ENCODE measurements at places on chromosomes 12 and 14.

DNA sequence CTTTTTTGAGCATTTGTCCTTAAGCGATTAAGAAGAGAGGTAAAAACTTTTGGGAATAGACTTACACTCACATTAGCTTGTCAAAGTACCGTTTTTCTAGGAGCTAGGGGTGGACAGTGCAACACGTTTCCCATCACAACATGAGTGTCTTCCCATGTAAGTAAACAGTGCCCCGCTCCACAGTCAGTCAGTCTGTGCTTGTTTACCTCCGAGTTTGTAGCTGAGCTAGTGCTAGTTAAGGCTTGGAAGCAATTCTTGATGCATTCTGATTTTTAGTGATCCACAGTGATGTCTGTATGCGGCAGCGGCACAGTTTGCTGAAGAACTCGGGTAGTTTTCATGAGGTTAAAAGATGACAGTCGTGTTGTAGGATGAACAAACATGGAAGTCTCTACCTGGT is 941 bp downstream of the ZDHHC17 start:
- H3K27ac ChIP-seq, result peak overlapping the region; percentile 98
- H3K27me3 ChIP-seq, result no peaks in the 10 kb centered on the region
- DNase-seq, result peak; percentile 65
- H3K4me3 ChIP-seq, result peak overlapping the region; percentile 63
- H3K4me1 ChIP-seq, result peaks cover 22% of the 10 kb centered on the region
- H3K36me3 ChIP-seq, result no peaks in the 10 kb centered on the region

DNA sequence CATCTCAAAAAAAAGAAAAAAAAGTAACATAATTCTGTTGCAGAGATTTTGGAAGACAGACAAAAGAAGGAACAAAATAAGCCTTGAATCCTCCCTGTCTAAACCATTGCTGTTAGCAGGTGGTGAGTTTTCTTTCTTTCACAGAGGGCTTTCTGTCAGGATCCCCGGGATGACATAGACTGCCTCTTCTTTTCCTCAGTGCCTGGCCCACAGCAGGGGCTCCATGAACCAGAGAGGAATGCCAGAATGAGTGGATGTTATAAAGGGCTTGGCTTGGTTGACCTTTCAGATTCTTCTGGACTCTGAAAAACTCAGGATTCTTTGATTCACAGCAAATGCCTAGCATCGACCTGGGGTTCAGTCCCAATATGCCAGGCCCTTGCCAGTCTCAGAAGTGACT is 45.8 kb upstream of the CORO1C start:
- peaks cover 9% of the 10 kb centered on the region for H3K4me1 ChIP-seq
- no peaks in the 10 kb centered on the region for H3K36me3 ChIP-seq
- H3K4me3 ChIP-seq, result no peak overlapping the region
- H3K27me3 ChIP-seq, result no peaks in the 10 kb centered on the region
- H3K27ac ChIP-seq, result no peak overlapping the region
- DNase-seq, result no peak

- H3K4me1 ChIP-seq, result no peaks in the 10 kb centered on the region
- H3K27ac ChIP-seq, result no peak overlapping the region
Measured at GRCh38 chr12:89969093-89969492, 260.5 kb upstream of the ATP2B1 start.

DNA sequence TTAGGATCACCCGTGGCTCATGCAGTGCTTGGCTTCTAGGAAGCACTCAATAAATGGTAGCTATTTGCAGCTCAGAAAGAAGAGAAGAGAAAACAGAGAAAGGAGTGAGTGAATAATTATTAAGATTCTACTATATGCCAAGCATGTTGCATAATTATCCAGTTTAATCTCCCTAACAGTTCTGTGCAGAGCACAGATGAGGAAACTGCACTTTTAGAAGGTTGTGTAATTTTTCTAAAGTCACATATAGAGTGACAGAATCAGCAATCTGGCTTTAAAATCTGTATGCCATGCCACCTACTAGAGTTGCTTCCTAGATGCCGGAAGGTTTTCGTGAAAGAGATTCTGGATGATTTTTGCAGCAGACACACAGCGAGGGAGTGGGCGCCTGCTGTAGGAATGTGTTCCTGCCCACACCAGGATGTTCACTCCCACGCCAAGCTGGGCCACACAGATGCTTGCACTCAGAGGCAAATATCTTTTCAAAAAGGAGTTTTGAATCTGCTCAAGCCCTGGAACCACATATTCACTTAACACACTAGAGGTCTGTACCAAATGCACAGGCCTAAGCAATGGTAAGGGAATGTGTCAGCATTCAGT is 50.2 kb upstream of the SMCO2 start:
- H3K27ac ChIP-seq, result no peak overlapping the region
- no peaks in the 10 kb centered on the region for H3K4me1 ChIP-seq

DNA sequence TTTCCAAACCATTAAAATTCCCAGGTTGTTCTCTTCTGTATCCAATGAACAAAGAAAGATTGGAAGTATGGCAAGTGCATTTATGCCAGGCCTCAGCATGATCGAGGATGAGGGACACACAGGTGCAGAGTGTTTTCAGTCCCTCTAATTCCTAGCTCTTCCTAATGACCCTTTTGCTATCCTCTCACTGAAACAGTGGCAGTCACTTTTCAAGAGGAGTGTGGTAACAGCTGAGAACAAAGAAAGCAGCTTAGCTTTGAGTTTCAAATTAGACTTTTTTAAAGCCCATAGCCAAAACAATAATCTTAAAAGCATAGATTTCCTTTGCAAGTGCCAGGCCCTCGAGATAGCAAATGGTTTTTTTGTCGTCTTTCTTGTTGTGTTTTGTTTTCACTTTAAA is 110.8 kb downstream of the KCNH5 start:
- H3K27ac ChIP-seq, result no peak overlapping the region
- no peaks in the 10 kb centered on the region for H3K27me3 ChIP-seq
- DNase-seq, result no peak

- H3K4me1 ChIP-seq, result peaks cover 44% of the 10 kb centered on the region
- peak overlapping the region; percentile 73 for H3K4me3 ChIP-seq
- DNase-seq, result peak; percentile 85
- no peaks in the 10 kb centered on the region for H3K27me3 ChIP-seq
- H3K27ac ChIP-seq, result peak overlapping the region; percentile 98
Measured at GRCh38 chr12:55729819-55730818, 1.3 kb upstream of the CD63 start.

DNA sequence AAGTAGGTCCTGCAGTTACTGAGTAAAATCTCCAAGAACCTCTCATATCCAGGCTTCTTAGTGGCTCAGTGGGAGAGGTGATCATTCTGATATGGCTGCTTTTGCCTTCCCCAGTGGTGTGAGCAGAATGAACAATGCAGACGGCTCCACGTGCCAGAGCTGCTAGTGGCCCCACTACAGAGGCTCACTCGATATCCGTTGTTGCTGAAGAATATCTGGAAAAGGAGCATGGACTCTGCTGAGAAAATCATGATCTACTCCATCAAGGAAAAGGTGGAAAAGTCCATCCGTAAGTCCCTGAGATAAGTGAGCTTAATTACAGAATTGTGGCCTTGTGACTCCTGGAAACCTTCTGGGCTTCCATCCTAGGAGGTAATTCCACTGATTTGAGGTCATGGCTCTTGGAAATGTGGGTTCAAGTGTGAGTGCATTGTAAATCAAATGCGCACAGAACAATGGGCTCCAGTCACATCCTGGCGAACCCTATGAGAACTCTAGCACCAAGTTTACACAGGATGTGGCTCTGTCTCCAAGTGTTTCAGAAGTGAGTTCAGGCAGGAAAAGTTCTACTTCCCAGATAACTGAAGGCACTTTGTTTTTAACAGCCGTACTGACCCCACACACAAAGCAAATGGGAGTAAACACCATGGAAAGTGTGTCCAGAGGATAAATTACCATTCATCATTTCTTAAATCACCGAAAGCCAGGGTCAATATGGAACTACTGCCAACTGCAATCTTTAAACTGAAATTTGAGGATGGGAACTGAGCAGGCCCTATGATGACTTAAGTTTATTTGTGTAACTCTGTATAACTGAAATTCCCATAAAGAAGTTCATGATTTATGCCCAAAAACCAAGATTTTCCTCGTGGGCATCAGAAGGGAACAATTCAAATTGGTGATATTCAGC is 51.4 kb downstream of the PLEKHG7 start:
- H3K27ac ChIP-seq, result peak overlapping the region; percentile 30
- DNase-seq, result no peak
- no peak overlapping the region for H3K4me3 ChIP-seq
- H3K4me1 ChIP-seq, result no peaks in the 10 kb centered on the region

GRCh38 chr12:32644431-32644830 is 34.7 kb upstream of the DNM1L start:
- DNase-seq, result no peak
- H3K27ac ChIP-seq, result no peak overlapping the region
- H3K4me1 ChIP-seq, result no peaks in the 10 kb centered on the region
- H3K27me3 ChIP-seq, result no peaks in the 10 kb centered on the region
- H3K4me3 ChIP-seq, result no peak overlapping the region

GRCh38 chr14:90500665-90501370 is 104.0 kb downstream of the CALM1 start:
- no peaks in the 10 kb centered on the region for H3K27me3 ChIP-seq
- peaks cover 3% of the 10 kb centered on the region for H3K4me1 ChIP-seq
- DNase-seq, result peak; percentile 64
- H3K36me3 ChIP-seq, result no peaks in the 10 kb centered on the region

DNA sequence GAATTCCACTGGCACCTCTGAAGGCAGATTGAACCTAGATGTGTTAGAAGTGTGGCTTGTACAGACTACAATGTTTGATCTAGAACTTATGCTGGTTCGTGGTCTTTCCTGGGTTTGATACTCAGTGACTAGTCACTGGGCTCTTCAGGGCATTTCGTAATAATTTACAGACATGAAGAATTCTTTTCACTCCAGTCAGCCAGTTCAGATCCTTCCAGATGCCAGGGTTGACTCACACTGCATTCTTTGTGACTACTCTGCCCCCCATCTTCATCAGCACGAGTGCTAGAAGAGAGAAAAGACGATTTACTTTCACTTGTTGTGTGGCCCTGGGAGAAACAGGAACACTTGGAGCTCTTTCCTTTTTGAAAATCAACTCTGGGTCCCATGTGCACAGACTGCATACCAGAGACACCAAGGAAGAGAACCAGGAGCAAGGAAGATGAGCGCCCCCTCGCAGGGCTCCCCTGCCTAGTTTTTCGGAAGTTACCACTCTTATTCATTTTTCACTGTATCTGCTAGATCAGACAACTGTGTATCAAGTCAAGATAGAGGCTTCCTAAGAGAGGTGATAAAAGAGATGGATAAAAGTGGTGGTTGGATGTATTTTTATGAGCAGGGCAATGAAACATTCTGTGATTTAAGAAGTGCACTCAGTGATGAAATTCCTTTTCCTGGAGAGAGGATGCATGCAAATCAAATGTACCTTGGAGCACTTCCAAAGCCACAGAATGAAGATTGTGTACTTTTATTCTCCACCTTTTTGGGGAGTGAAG is 33.5 kb upstream of the EVL start:
- H3K36me3 ChIP-seq, result no peaks in the 10 kb centered on the region
- peak overlapping the region; percentile 26 for H3K27ac ChIP-seq
- H3K27me3 ChIP-seq, result no peaks in the 10 kb centered on the region
- no peak for DNase-seq

GRCh38 chr12:67720351-67720856 is 71.9 kb downstream of the DYRK2 start:
- H3K36me3 ChIP-seq, result no peaks in the 10 kb centered on the region
- no peaks in the 10 kb centered on the region for H3K27me3 ChIP-seq
- H3K4me3 ChIP-seq, result no peak overlapping the region
- H3K4me1 ChIP-seq, result no peaks in the 10 kb centered on the region
- DNase-seq, result no peak

- no peaks in the 10 kb centered on the region for H3K36me3 ChIP-seq
- no peak for DNase-seq
- peak overlapping the region; percentile 91 for H3K27ac ChIP-seq
- peak overlapping the region; percentile 70 for H3K4me3 ChIP-seq
Measured at GRCh38 chr12:2692080-2692479, 102.7 kb upstream of the FKBP4 start.

DNA sequence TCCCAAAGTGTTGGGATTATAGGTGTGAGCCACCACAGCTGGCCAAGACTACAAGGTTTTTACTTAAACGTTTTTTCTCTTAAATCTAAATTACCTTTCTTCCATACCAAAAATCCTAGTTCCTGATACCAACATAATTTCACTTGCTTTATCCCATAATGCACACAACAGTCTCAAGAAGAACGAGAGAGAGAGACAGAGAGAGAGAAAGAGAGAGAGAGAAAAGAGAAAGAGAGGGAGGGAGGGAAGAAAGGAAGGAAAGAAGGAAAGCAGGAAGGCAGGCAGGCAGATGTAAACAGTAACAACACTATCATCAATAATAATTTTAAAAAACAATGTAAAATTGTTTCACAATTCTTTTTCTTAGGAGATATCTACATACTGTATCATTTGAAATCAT is 118.4 kb downstream of the BTG1 start:
- no peaks in the 10 kb centered on the region for H3K36me3 ChIP-seq
- no peak for DNase-seq
- no peaks in the 10 kb centered on the region for H3K27me3 ChIP-seq
- no peak overlapping the region for H3K4me3 ChIP-seq

GRCh38 chr14:89625244-89625713 is 208.2 kb upstream of the FOXN3 start:
- DNase-seq, result no peak
- no peak overlapping the region for H3K4me3 ChIP-seq
- peaks cover 42% of the 10 kb centered on the region for H3K4me1 ChIP-seq

DNA sequence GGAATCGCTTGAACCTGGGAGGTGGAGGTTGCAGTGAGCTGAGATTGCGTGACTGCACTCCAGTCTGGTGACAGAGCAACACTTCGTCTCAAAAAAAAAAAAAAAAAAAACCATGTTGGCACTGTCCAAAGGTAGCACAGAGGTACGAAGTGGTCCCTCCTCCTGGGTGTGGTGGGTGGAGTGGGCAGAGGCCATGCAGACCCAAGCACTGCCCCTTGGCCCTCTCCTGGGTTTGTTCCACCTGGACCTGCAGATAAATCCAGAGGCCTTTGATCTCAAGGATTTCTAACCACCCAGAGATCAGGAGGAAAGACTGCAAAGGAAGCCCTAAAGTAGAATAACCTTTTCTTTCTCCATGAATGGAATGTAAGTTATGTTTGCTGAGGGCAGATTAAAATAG is 8.7 kb upstream of the GALNT6 start:
- H3K36me3 ChIP-seq, result no peaks in the 10 kb centered on the region
- H3K27me3 ChIP-seq, result no peaks in the 10 kb centered on the region
- H3K4me1 ChIP-seq, result peaks cover 25% of the 10 kb centered on the region
- DNase-seq, result no peak

GRCh38 chr12:122860040-122860853 is 25.0 kb downstream of the HIP1R start:
- no peak overlapping the region for H3K4me3 ChIP-seq
- no peaks in the 10 kb centered on the region for H3K27me3 ChIP-seq
- DNase-seq, result peak; percentile 96
- H3K4me1 ChIP-seq, result peaks cover 16% of the 10 kb centered on the region

- no peak overlapping the region for H3K4me3 ChIP-seq
- no peak overlapping the region for H3K27ac ChIP-seq
- H3K27me3 ChIP-seq, result no peaks in the 10 kb centered on the region
- no peaks in the 10 kb centered on the region for H3K36me3 ChIP-seq
- H3K4me1 ChIP-seq, result peaks cover 81% of the 10 kb centered on the region
Measured at GRCh38 chr12:49703647-49704137, 3.5 kb downstream of the FMNL3 start.

- no peaks in the 10 kb centered on the region for H3K27me3 ChIP-seq
- no peak overlapping the region for H3K4me3 ChIP-seq
- DNase-seq, result no peak
- H3K27ac ChIP-seq, result no peak overlapping the region
Measured at GRCh38 chr14:21169573-21169972, 13.7 kb upstream of the OR5AU1 start.

- no peaks in the 10 kb centered on the region for H3K27me3 ChIP-seq
- no peak overlapping the region for H3K27ac ChIP-seq
- DNase-seq, result no peak
- H3K36me3 ChIP-seq, result no peaks in the 10 kb centered on the region
Measured at GRCh38 chr12:59615392-59616165, 19.8 kb downstream of the SLC16A7 start.

Data from spleen (tissue), 13 donors.